ENCODE measurements at places on chromosomes 2 and 18.

GRCh38 chr2:195319112-195319460 lies 337.9 kb upstream of the SLC39A10 start:
- DNase-seq, result no peak

- no peak for DNase-seq
These were observed at the start of gene INHA for GRCh38 chr2:219572237-219573001. TSS of gene INHA (plus strand) at chr2:219572310. CDS start at chr2:219572375, 65 bp downstream.

DNA sequence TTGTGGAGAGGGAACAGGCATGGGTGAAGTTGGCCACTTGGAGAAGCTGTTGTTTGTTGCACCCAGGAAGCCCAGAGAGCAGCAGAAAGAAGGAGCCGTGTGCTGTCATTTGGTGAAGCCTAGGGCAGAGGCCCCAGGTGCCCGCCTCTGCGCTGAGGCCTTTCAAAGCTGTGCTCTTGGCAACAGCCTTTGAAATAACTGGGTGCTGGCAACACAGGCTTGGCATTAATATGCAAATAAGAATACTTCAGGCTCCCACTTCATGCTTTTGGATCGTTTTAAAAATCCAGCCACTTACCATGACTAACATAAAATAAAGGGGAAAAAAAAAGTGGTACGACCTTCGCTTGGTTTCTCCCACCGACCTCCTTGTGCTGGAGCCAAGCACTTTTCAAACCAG lies 41.1 kb downstream of the DHRS9 start:
- DNase-seq, result no peak

DNA sequence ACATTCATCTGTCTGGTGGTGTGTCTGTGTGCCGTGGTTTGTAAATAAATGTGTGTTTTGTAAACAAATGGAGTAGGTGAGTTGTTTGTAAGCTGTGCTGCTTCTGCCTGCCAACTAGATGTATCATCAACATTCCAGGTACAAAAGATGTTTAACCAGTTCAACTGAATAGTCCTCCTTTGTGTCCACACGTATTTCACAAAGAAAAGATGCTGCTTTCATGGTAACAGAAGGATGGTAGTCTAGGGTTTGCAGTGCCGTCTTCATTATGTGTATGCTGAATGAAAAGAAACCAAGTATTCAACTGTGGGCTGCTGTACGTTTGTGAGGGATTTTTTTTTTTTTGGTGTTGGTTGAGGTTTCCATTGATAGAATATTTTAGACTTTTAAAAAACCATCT lies 72.1 kb downstream of the CAMKMT start:
- no peak for DNase-seq

DNA sequence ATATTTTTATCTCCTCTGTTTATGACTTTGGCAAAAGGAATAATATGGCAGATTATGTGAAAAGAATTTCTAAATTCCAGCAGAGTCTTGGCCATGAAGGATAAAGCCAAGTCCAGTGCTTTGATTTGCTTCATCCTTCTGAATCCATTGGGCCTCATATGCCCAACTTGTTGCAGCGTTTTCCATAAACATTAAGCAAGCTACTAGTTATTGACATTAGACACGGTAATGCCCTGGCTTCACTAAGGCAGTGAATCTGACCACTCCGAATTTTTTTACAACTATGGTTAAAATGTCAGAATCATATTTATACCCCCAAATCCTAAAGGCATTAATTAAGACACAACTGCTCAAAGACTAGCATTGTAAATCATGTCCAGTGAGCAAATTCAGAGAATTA lies 79.8 kb downstream of the MAPRE2 start:
- DNase-seq, result no peak

GRCh38 chr2:176246331-176246730 lies 22.9 kb upstream of the MTX2 start:
- DNase-seq, result no peak

DNA sequence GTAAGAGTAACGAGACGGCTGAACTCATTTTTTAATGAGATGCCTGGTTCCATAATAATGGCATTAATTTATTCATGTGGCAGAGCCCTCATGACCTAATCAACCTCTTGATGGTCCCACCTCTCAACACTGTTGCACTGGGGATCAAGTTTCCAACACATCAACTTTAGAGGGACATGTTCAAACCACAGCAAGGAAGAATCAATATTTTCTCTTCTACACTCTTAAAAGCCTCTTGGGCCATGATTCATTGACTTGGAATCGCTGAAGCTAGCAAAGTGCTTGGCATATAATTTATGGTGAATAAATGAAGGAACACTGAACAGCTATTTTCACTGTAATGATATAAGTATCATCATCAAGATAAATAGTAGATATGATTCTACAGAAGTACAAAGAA lies 333.0 kb downstream of the TNS1 start:
- no peak for DNase-seq

- DNase-seq, result no peak
These were observed 154.8 kb upstream of the FHL2 start for GRCh38 chr2:105553538-105554196.

- no peak for DNase-seq
These were observed 472.2 kb upstream of the DCC start for GRCh38 chr18:51867767-51868166.

DNA sequence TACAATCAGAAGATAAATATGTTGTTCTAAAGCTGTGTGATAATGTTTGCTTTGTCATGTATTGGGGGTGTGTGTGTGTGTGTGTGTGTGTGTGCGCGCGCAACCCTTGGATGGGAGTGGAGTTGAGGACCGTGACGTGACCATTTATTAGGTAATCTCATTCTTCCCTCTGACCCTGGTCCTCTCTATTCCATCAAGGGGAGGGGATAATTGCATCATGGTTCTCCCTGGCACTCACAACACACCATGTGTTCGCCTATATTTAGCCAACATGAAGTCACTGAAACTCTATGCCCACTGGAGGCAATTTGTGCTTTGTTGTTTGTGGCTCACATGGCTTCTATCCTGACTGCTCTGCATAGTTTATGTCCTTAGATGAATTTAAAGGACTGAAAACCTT lies 79.8 kb upstream of the LRPPRC start:
- no peak for DNase-seq

GRCh38 chr2:178530625-178531142 lies 50.4 kb downstream of the PLEKHA3 start:
- no peak for DNase-seq

DNA sequence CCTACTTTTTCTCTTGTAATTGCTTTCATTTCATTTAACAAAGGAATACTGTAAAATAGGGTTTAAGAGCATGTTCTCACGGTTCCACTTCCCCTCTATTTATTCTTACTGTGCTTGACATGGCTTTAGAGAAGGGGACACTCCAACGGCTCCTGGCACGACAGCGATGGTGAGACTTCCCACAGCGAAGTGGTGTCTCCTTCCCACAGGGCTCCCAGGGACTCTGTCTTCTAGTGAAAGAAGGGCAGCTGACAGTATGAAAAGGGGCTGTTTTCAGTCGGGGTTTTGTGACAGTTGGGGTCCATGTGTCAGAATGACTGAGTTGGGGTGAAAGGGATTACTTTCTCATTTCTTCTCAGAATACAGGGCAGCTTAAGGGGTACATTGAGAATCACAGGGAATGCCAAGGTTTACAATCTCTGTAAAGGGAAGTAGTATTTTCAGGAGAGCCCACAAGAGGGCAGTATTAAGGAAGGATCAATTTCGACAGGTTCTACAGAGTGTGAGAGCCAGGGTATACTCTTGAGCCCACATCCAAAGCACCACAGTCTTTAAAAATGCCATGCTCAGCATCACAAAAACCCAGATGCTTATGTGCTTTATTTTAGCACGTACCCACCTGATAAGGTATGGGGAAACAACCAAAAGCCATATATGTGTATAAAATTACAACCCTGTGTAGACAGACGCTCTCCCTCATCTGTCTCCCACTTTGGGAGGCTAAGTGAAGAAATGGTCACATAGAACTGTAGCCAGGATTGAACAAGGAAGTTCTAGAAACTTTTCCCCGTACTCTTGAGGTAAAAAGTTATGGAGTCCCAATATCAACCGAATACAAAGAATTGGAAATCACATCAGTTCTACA lies 31.3 kb upstream of the RAPGEF4 start:
- DNase-seq, result no peak

DNA sequence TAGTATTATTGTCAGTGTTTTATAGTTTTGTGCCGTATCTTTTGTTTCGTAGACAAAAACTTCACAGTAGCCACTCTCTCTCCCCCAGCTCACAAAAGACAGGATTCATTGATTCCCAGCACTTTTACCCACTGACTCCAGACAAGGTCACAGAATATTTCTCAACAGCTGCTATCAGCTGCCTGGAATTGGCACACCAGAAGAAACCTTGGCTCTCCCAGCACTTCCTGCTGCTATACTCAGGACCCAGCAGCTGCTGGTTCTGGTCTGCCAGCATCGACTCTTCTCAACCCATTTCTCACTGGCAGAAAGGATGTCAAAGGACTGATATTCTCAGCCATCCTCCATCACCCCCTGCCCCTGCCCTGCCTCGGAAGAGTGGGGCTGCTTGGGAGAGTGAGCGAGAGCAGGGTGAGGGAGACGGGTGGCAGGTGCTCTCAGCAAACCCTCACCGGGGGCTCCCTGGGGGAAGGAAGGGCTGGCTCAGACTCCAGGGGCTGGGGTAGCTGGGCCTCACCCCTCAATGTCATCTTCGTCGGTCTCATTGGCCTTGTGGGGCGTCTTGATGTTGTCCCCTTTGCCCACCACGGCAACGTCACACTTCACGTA lies 6.1 kb upstream of the OTOF start:
- no peak for DNase-seq

DNA sequence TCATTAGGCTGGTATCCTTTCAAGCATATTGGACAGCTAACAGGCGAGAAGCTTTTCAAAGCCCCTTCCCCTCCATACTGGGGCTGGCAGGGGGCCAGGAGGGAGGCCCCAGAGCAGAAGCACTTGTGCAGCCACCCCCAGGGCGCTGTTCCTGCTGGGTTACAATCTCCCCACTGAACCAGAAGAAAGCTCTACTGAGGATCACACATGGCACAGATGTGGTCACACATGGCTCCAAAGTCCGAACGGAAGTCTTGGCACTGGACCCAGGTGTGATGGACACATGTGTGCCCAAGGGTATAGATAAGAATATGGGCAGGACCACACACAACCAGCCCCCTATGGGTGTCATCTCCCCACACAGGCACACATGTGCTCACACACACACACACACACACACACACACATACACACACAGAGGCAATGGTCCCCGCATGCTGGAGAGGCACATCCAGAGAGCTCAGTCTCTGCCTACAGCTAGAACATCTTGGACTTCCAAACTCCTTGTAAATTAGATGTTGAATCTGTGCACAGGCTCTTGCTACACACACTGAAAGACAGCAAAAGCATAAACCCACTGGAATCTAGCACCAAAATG lies 56.4 kb downstream of the TTC32 start:
- no peak for DNase-seq

- DNase-seq, result no peak
These were observed 84.8 kb downstream of the COBLL1 start for GRCh38 chr2:164756773-164757172.

DNA sequence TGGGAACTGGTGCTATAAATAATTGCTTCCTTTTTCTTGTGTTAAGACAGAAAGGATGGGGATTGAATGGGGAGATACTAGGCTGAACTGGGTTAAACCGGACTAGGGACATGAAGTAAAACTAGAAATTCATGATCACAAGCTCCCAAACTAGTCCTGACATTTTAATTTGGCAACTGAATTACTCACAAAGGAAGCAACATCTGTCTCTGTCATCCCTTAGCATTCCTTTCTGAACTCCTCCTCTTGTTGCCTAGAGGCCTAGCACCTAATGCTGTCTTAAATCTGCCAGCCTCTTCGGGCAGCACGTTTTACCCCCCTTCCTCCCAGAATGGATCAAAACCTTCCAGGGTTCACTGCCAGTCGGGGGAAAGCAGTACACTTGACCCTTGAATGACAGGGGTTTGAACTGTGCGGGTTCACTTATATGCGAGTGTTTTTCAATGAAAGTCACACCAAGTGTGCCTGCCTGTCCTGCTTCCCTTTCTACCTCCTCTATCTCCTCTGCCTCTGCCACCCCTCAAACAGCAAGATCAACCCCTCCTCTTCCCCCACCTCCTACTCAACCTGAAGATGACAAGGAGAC lies 8.2 kb downstream of the KCTD1 start:
- DNase-seq, result no peak

- DNase-seq, result no peak
These were observed 81.8 kb downstream of the LAMA1 start for GRCh38 chr18:7035807-7036206.

DNA sequence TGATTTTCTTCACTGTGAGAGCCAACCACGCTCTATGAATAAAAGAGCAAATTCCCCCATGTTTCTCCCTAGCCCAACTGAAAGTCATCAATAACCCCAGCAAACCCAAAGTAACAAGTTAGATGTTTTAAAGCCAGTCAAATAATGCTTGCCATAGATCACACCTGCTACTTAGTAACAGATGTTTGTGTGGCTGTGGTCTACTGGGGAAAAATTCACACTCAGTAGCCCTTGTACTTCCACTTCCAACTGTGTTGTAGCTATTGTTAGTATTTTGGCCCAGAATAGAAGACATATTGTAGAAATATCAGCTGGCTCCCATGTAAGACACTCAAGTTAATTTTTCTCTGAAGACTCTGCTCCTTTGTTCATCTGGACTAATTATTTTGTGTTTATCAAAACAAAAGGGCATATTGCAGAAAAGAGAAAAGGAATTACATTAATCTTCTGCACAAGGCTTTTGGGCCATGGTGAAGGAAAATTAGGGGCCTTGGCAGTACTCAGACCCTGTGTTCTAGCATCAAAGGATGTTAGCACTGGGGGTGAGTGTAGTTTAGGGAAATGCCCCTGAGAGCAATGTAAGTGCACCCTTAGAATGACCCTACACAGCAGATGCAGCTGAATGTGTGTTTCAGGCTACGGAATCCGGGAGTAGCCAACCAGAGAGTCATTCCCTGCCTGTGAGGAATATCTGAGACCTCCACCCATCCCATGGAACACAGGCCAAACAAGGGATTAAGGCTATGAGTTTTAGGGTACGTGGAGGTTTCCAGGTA lies 521.9 kb downstream of the EPHA4 start:
- no peak for DNase-seq

GRCh38 chr18:35054401-35054800 lies 13.2 kb downstream of the MAPRE2 start:
- no peak for DNase-seq

DNA sequence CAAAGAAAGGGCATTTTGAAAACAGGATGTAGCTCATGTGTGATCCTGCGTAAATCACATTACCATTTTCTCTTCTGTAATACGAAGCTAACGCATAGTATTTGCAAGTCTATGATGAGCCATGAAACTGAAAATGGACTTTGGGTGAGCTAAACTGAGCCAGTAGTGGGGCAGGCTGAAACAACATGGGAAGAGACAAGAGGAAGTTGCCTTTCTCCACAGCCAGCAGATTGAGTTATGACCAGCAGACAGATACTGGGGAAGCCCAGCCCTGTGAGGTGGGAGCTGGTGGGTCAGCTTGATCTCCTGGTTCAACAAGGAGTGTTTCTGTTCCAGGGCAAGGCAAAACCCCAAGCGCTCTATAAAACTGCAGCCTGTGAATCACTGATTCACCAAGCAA lies 11.8 kb downstream of the CYRIA start:
- no peak for DNase-seq

GRCh38 chr2:166563894-166564293 lies 69.8 kb upstream of the SCN7A start:
- no peak for DNase-seq

GRCh38 chr2:101474731-101475384 lies at the start of gene RFX8:
TSS of gene RFX8 (minus strand) at chr2:101475112. CDS start at chr2:101466848, 8,264 bp downstream.
- no peak for DNase-seq

GRCh38 chr2:207394812-207395534 lies 134.8 kb upstream of the CREB1 start:
- DNase-seq, result no peak

- DNase-seq, result no peak
These were observed 639.1 kb upstream of the SETBP1 start for GRCh38 chr18:44041553-44041952.

GRCh38 chr18:13611601-13612195 lies 114.7 kb downstream of the FAM210A start:
- no peak for DNase-seq
